ENCODE measurements at places on chromosomes 12 and 14.

GRCh38 chr14:33704481-33704880 lies 246.4 kb downstream of the EGLN3 start:
- no peak for DNase-seq

GRCh38 chr12:54692353-54692752 lies 44.2 kb upstream of the DCD start:
- no peak for DNase-seq

DNA sequence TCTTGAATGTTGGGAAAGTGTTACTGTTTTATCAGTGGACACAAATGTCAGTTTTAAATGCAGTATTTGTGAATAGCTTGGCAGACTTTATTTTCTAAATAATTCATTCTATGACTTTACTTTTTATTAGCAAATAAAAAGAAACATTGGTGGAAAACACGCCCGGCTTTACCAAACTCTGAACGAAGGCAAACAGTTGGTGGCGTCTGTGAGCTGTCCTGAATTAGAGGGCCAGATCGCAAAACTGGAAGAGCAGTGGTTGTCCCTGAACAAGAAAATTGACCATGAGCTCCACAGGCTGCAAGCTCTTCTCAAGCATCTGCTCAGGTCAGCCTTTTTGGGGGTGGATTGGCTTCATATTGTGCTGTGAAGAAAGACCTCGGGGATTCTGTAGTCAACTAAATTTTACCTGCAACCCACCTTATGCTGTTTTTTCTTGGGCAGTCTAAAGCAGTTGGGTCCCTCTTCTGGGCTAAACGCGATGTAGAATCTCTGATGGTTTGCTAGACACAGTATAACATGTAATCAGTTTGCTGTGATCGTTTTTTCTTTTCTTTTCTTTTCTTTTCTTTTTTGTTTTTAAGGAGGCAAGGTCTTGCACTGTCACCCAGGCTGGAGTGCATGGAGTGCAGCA lies 156.4 kb downstream of the ESR2 start:
- peak; percentile 24 for DNase-seq

- DNase-seq = no peak
Measured at GRCh38 chr12:95613021-95613420, 61.7 kb upstream of the USP44 start.

GRCh38 chr14:31070431-31070830 lies 44.3 kb upstream of the STRN3 start:
- DNase-seq = no peak

- no peak for DNase-seq
Measured at GRCh38 chr12:95673576-95673975, 117.0 kb downstream of the NTN4 start.
